Stimulated activated CD8-positive, alpha-beta memory T cell treated with anti-CD3 and anti-CD28 coated beads, Interleukin-12 subunit alpha, Interleukin-12 subunit beta, amount 100 ng/mL, for 4 hours (primary cell): ENCODE measurements at places on chromosomes 6 and 20.

DNA sequence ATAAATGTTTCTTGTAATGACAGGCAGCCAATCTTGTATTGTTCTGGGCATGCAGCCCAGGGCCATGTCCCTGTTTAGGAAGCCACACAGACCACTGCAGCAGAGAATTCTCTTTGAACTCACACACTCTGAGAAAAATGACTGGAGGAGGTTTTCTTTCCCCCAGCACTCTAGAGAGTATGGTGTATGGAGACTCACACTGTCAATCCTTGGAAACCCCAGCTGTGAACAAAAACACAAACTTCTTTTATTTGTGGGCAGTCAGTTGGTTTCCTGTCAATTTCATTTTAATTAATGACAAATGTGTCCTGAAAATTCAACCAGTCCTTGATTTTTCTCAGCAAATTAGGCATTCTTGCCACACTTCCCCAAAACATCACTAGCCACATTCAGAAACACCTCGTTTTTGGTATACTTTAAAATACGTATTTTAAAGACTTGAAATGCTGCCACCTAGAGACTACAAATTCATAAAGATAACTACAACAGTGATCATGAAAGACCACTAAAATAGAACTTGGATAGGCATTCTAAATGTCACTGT lies 52.9 kb upstream of the UFL1 start:
- no peak for DNase-seq

DNA sequence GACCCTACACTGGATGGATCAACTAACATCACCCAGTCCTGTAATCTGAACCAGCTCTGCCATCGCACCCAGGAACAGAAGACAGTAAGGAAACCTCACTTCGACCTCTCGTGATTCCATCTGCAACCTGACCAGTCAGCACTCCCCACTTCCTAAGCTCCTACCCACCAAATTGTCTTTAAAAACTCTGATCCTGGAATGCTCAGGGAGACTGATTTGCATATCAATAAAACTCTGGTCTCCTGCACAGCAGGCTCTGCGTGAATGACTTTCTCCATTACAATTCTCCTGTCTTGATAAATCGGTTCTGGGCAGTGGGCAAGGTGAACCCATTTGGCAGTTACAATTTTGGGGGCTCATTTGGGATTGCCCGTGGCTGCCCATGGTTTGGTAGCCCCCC lies 18.3 kb upstream of the AGPAT4 start:
- DNase-seq: no peak

DNA sequence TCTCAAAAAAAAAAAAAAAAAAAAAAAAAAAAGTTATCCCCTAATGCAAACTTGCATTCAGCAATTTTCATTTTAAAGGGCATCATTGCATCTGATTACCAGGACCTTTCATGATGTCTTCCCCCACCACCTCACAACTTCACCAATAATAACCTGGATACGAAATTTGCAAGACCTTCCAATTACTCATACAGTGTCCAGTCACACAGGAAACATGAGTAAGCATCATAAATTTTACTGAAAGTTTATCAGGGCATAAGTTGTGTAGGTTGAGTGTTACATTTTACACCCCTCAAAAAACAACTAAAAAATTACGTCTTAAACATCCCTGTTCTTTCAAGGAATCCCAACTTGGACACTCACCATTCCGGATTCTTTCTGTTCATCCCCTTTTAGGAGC lies 79.1 kb upstream of the ANKEF1 start:
- DNase-seq: no peak

- no peak for DNase-seq
These were observed 916 bp downstream of the SOX18 start for GRCh38 chr20:64048402-64049044.

- no peak for DNase-seq
These were observed 19.3 kb downstream of the PLCB1 start for GRCh38 chr20:8151372-8151771.

GRCh38 chr6:15194453-15194852 lies 51.4 kb upstream of the JARID2 start:
- DNase-seq: no peak

- DNase-seq: no peak
These were observed 27.9 kb downstream of the MANBAL start for GRCh38 chr20:37317316-37317715.
